Eye (tissue), 1 donor: ENCODE measurements at places on chromosomes 4 and X.

DNA sequence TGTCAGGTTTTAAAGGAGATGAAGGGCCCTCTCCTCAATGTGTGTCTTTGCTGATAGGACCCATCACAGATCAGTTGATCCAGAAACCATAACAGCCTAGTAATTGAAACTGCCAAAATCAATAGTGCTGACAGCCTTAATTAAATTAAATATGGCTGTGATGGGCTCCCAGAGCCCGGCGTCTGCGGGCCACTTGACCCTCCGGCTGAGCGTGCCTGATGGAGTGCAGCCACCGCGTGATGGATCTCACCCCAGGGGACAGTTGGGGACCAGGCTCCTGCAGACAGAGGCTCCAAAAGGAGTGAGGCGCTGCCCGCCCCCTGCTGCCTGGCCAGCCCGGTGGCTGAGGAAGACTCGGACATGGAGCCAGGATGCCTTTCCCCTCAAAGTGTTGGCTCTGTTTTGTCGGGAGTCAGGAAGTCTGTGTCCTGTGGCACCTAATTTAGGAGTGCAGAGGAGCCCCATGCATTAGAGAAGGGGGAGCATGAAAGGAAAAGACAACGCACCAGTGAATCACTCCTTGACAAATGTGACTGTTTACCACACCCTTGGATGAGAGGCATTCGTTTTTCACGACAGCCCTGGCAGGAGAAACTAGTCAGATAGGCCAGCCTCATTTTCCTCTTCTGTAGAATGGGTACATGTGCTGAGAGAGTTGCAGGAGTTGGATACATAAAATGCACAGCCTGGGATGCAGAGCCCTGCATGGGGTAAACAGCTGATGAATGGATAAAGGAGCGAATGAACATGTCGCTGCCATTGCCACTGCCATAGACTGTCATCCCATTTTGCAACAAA lies 40.9 kb upstream of the MSX1 start:
- peak; percentile 87 for DNase-seq

DNA sequence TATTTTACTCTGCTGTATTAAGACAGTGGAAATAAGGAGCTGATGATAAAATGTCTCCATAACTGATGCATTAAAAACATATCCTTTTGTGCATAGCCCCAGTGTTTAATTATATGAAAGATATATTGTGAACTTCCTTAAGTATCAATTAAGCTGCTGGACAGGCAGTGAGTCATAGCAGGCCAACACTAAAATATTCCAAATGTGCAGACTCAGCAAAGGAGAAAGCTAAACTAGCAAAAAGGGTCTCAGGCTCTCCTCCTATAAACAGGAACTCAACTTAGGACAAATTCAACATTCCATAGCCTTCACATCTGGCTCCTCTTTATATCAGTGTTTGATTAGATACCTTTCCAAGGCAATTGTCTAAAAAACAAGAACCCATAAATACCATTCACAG lies 15.6 kb downstream of the TNMD start:
- no peak for DNase-seq

GRCh38 chrX:4754878-4755604 lies 1041.6 kb upstream of the PRKX start:
- DNase-seq = no peak

DNA sequence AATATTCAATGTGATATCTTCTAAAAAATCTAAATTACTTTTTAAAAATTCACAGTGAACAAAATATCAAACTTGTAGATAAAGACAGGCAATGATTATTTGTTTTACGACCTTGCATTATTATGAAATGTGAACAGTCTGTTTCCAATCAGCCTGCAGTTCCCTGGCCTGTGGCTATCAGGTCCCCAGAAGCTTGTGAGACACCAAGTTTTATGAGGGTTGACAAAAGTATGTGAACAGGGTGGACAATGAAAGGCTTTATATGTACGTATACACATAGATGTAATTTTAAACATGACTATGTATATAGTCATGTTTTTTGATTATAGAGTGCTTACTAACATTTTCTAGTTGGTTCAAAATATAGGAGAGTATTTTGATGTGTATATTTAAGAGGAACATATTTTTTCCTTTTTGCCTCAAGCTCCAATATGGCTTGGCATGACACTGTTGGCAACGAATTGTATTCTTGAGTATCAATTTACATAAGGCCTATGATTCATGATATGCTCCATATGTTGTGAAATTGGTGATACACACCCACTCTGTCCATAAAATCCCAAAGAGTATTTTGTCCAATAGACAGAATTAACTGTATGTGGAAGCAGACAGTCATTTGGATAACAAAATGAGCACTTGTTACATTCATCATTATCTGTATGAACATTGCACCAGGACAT lies 55.7 kb downstream of the BTC start:
- DNase-seq = no peak

DNA sequence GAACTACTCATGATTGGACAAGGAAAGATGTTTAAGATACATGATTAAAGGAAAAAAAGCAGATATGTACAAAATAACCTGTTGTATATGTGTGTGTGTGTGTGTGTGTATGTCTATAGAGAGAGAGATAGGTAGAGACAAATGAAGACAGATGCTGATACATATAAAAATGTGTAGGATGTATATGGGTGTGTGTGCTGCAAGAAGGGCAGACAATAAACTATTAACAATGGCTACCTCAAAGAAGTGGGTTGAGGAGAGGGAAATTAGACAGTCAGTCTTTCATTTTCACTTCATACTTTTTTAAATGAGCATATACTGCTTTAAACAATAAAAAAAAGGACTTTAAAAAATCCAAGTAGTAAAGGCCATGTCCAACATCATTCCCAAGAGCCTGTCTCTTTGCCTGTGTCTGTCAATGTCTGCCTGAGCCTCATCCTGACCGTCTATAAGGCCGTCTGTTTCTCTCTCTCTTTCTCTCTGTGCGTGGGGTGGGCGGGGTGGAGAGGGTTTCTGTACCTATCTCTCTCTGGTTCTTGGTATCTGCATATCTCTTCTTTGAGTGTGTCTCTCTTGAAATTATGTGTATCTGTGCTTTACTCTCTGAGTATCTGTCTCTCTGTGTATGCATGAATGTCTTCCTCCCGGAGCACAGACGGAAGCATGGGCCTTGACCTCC lies 62.8 kb downstream of the LRBA start:
- no peak for DNase-seq

DNA sequence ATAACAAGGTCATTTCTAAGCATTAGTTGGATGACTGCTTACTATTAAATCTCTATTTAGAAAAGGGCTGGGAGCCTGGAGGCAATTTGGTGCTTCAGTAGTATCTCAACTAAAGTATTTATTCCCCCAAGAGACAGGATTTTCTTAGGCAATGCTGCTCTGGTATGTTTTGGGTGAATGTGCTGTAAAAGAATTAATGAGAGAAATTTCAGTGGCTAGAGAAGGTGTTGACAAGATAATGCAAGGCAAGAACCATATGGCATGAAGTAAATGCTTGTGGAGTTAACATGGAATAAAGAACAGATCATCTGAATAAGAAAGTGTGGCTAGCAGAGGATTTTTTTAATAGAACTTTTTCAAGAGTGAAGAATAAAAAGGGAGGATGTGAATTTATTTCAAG lies 3.9 kb downstream of the CYP2U1 start:
- DNase-seq = no peak

DNA sequence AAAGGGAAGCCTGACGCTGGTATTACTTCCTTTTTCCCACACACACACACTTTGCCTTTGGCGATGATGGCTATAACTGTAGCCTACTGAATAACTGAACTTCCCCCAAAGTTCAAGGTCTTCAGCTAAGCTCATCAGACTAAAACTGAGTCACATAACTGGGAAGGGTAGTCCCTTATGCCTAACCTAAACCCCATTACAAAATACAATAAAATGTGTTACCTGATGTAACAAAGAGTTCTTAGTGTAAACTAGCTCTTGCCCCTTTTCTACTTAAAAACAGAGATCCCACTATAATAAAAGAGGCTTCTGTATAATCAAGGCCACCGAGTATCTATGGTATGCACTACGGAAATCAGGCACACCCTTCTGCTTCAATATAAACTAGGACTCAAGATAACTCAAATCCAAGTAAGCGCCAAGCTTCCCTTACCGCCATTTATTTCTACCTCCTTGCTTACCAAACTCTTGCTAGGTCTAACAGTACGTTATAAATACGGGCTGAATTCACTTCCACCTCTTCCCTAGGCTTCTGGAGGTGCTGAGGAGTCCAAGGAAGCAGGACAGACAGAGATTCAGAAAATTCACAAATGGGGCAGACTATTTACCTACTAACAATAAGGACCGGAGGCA lies 2.4 kb downstream of the OTUD4 start:
- peak; percentile 29 for DNase-seq

GRCh38 chr4:114691865-114692264 lies 93.3 kb downstream of the UGT8 start:
- DNase-seq = no peak

DNA sequence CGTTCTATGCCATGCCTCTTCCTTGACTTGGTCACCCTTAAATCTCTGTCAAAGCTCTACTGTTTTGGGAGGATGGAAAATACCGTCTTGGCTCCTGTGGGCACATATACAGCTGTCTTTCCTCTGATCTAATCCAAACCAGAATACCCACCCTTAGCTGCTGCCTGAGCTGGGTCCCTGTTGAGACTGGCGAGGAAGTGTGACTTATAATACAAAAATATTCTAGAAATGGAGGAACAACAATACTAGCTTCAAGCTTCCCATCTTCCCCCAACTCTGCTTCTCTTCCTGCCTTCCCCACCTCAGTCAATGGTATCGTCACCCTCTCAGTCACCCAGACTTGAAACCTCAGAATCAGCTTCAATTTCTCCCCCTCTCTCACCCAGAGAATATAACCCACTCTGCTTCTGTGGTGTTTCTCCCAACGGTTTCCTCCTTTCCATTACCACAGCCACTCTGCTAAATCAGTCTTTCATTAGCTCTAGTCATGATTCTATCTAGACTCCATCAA lies 599 bp upstream of the IL2RG start:
- DNase-seq = no peak

DNA sequence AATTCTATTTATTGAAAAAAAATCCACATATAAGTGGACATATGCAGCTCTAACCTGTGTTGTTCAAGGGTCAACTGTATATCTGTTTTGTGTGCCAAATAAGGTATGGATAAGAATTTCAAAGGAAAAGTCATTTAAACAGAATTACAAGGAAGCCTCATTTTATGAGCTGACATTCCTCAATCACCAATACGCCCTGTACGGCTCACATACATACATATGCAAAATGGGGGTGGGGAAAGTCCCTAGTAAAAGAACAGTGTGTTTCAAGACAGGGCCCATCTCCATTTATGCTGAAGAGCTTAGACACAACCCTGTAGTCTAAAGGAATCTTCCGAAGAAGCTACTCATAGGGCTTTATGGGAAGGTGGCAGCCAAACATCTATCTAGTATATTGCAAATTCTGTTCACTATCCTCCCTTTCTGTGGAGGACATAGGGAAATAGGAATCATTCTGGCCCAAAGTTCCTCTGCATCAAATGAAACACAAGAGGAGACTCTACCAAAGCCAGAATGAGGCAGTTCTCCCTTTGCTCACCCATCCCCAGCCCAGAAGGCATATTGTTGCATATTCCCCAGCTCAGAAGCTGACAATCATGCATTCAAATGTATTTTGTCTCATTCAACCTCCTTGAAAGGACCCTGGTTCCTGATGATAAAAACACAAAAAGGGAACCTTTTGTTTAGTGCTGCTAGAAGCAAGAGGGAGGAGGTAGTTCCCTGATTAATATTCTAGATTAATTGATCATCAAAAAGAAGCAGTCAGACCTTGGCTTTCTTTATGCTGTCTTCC lies 13.7 kb upstream of the ZBTB33 start:
- DNase-seq = no peak

DNA sequence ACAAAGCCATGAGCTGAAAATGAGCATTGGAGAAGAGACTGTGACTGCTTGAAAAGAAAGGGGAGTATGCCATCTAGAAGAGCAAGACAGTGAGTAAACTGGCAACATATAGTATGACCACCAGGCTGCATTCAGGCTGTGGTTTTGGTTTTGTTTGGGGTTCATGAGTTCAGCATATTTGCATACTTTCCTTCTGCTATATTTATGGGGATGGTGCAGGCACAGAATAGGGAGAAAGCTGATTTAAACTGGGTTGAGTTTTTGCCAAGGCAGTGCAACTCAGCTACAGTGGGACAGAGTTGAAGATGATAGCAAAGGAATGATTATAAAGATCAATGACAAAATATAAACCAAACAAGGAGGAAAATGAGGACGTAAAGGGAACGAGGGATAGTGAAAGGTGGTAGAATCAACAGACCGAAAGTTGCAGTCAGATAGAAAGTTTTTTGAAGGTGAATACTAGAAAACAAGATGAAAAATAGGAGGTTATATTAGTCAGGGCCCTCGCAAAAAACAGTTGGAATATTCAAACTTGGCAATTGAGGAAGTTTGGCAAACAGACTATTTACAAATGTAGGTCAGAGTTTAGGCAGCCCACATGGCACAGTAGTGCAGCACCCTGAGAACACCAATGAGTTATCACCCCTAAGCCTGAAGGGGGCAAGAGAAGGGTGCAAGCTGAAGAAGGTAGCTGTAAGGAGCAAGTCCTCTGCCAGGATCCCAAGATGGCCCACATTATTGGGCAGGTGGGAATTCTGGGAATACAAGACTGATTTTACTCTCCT lies 114.8 kb upstream of the MAP9 start:
- DNase-seq = no peak

GRCh38 chr4:89752932-89753598 lies 83.9 kb downstream of the SNCA start:
- DNase-seq = peak; percentile 67

DNA sequence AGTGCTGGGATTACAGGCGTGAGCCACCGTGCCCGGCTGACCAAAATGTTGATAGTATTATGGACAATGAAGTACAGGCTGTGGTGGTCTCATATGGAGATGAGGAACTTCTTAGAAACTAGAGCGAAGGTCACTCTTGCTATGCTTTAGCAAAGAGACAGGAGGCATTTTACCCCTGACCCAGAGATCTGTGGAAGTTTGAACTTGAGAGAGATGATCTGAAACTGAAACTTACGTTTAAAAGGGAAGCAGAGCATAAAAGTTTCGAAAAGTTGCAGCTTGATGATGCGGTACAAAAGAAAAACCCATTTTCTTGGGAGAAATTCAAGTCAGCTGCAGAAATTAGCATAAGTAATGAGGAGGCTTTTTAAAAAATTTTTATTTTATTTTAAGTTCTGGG lies 8.5 kb upstream of the CTAG2 start:
- DNase-seq = no peak

GRCh38 chrX:78387364-78387763 lies 60.0 kb upstream of the CYSLTR1 start:
- no peak for DNase-seq

GRCh38 chrX:40010550-40011321 lies 87.0 kb downstream of the BCOR start:
- DNase-seq = peak; percentile 45

GRCh38 chr4:17489721-17490120 lies 22.2 kb downstream of the QDPR start:
- DNase-seq = no peak

GRCh38 chr4:73711989-73712388 lies 28.4 kb upstream of the CXCL8 start:
- DNase-seq = no peak

GRCh38 chr4:100926039-100926717 lies 408.4 kb upstream of the EMCN start:
- no peak for DNase-seq

- DNase-seq = no peak
Measured at GRCh38 chrX:79169484-79169883, 25.0 kb downstream of the GPR174 start.
